IPS-NIHi11 (cell line): ENCODE measurements at places on chromosomes 1 and 21.

DNA sequence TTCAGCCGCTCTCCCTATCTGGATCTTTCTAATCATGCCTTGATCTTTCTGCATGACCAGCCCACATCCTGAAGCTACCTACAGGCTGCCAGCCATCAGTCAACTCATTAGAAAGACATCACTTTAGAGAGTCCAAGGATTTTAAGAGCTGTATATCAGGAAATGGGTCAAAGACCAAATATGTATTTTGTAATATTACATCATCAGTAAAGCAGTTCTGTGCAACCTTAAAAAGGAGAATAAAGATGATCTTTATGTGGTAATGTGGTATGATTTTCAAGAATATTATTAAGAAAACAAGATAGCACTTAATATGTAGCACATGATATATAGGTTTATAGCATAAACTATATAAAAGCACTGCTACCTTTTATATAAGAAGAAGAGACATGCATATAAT, 47.6 kb downstream of the SLC30A7 start:
- no peak for DNase-seq

DNA sequence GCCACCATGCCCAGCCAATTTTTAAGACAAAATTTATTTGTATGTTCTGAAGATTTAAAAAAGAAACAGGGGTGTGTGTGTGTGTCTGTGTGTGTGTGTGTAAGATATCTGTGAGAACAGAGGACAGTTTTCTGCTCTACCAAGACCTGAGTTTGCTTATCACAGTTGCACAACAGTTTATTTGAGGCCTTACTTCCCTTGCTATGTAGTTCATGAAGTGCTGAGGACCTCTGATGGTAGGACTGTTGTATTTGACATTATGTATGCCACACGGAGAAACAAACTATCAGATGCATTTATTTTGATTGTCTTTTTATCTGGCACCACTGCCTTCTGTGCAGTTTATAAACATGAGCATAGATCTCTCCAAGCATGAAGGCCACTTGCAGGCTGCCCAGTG, 355.2 kb downstream of the PBX1 start:
- DNase-seq: no peak

GRCh38 chr1:67134695-67135094, at the start of gene C1orf141:
Gene C1orf141, minus strand, starts transcription at chr1:67134970. Its CDS starts 7,730 bp downstream, at chr1:67127240.
- DNase-seq: peak; percentile 66

DNA sequence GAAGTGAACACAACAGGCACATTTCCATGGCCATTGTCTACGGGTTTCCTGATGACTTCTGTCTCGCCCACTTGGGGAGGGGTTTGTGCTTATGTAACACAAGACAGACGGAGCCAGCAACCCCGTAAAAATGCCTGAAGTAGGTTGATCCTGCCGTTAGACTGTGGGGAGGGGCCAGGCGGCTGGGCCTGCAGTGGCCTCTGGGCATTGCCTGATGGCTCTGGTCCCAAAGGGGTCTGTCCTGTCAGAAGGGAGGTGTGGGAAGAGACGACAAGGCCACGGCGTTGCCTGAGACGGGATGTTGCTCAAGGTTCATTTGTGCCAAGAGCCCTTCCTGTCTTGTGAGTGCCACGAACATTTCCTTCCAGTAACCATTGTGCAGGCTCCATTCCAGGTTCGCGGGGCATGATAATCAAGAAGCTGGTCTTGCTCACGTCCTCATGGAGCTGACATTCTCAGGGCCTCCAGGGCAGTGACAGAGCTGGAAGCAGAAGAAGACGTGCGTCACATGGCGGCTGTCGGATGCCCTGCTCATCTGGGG, 44.7 kb downstream of the ABCG1 start:
- peak; percentile 40 for DNase-seq

- no peak for DNase-seq
Measured at GRCh38 chr1:5430911-5431697, 561.1 kb downstream of the NPHP4 start.

DNA sequence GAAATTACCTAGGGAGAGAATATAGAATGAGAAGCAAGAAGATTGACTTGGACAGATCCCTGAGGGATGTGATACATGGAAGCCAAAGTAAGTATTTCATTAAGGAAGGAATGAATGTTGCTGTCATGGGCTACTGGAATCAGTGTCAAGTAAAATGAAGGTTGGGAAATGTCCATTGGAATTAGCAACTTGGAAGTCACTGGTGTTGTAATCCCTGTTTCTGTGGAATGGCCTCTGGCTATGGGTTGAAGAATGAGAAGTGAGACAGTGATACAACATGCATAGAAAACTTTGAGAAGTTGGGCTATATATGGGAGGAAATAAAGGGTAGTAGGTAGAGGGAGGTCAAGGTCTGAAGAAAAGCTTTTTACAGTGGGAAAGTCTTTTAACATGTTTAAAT, 54.7 kb downstream of the CCDC18 start:
- no peak for DNase-seq

- no peak for DNase-seq
Measured at GRCh38 chr1:165865633-165866340, 38.4 kb downstream of the UCK2 start.

DNA sequence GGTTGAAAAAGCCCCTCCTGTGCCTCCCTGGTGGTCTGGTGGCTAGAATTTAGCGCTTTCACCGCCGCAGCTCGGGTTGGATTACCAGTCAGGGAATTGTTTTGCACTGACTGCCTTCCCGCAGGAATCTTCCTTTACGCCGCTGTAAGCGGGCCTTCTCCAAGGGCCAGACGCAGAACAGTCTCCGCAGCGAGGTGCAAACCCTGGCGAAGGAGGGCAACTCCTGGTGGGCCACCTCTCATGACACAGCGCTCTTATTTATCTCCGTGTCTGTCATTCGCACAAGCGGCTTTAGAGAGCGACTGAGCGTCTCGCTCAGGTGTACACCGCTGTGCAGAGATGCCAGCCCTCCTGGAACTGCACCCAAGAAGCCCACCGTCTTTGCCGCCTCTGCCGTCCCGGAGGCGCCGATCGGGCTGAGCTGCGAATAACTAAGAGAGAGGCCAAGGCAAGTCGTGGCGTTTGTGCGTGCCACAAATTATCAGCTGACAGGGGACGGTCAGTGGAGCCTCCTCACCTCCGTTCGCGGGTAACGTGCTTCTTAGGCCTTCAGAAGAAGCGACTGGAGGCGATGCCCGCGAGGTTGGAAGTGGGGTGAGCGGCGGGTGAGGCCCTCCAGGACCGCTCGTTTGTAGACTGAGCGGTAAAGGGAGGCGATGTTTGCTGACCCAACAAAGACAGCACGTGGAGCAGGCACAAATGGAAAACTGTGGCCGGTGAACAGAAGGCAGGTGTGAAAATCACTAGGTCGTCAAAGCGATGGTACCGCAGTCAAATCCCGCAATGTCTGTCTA, 93.5 kb downstream of the PRKAB2 start:
- no peak for DNase-seq

GRCh38 chr1:184595596-184595995, 159.1 kb downstream of the EDEM3 start:
- no peak for DNase-seq

DNA sequence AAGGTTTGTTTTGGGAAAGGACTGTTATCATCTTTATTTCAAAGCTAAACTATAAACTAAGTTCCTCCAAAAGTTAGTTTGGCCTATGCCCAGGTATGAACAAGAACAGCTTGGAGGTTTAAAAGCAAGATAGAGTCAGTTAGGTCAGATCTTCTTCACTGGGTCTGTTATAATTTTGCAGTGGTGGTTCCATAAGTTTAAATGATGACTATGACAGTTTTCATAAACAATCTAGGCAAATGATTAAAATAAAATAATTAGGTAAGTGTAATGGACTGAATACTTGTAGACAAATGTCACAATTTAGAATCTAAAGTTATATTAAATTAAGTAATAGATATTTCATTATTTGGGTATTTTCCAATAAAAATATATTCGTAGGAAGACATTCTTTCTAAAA, 21.4 kb upstream of the PLA2G5 start:
- no peak for DNase-seq

DNA sequence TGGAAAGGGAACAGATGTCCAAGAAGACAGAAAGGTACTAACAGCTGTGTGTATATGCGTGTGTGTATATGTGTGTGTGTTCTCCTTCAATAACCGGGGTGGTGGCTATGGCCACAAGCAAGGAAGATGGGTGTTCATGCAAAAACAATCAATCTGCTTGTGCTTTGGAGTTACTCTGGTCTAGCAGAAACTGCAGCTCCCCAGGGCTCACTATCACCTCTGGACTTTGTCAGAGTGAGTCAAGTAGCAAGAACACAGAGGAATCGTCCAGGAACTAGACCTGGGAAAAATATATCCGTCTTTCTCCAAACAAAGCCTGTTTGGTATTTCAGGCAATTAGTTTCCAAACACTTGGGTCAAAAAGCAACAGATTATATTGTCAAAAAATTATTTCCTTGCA, 68.6 kb downstream of the GNG12 start:
- no peak for DNase-seq
